Activated effector memory CD4-positive, alpha-beta T cell treated with anti-CD3 and anti-CD28 coated beads, Interleukin-2, amount 50 U/mL, for 16 hours (primary cell): ENCODE measurements at places on chromosomes 5 and 9.

GRCh38 chr5:144207875-144208444 is 37.3 kb downstream of the KCTD16 start:
- no peak for DNase-seq

DNA sequence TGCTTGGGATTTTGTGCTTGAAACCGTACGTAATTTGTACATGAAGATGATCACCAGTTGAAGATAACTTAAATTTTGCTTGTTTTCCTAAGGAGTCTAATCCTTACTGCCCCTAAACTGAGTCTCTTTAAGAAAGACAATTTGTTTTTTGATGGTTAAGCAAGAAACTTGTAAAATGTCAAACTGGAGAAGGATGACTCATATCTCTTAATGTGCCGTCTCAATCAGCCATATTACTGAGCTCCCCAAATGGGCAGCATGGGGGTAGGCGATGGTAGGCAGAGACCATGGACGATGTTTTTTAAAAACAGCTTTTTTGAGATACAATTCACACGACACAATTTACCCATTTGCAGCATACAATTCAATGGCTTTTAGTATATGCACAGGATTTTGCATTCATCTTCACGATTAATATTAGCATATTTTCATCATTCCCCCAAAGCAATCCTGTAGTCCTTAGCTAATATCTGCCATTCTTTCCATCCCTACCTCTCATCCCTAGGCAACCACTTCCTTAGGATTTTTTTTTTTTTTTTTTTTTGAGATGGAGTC is 14.3 kb downstream of the ARHGAP26 start:
- DNase-seq, result no peak

- no peak for DNase-seq
Measured at GRCh38 chr9:76886318-76886717, 19.6 kb downstream of the PRUNE2 start.

GRCh38 chr5:63916786-63917185 is 45.5 kb downstream of the HTR1A start:
- DNase-seq, result no peak

- DNase-seq, result no peak
Measured at GRCh38 chr5:72474516-72474915, 32.7 kb downstream of the ZNF366 start.

DNA sequence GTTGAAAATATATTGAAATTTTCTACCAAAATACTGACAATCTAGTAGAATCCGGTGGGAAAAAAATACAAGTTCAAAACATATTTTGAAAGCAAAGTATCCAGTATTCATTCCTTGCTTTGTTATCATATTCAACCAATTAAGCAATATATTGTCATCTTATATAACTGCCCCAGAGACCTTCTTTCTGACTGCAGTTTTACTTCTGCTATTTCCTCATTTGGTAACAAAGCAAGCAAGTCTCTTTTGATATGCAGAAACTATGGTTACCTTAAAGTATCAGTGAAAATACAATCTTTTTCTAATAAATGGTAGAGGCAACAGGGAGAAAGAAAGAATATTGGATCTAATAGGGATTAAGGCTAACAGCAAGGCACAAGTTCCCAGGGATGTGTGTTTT is 663.7 kb upstream of the MEF2C start:
- no peak for DNase-seq

DNA sequence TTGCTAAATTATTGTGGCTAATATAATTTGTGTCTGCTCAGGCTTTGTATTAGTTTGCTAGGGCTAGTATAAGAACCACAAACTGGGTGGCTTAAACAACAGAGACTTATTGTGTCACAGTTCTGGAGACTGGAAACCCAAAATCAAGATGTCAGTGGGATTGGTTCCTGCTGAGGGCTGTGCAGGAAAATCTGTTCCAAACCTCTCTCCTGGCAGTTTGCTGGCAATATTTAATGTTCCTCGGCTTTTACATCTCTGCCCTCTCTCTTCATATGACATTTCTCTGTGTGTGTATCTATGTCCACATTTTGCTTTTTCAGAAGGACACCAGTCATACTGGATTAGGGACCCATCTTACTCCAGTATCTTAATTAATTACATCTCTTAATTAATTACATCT is 498.8 kb upstream of the CD180 start:
- no peak for DNase-seq

GRCh38 chr9:105254226-105254625 is 9.8 kb downstream of the SLC44A1 start:
- no peak for DNase-seq

- no peak for DNase-seq
Measured at GRCh38 chr5:76642390-76643040, 19.3 kb upstream of the F2RL2 start.

DNA sequence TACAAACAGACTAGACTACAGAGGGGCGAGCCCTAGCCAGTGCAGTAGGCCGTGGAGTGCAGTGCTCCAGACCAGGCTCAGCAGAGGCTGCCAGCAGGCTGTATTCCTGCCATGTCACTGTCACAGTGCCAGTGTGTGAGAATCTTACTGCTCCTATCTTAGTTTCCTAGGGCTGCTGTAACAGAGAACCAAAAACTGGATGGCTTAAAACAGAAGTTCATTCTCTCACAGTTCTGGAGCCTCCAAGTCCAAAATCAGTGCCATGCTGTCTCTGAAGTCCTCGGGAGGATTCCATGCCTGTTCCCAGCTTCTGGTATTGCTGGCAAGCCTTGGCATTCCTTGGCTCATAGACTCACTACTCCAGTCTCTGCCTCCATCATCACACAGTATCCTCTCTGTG is 75.0 kb upstream of the SAP30L start:
- no peak for DNase-seq

GRCh38 chr9:116951588-116952435 is 264.7 kb downstream of the TRIM32 start:
- DNase-seq, result no peak

DNA sequence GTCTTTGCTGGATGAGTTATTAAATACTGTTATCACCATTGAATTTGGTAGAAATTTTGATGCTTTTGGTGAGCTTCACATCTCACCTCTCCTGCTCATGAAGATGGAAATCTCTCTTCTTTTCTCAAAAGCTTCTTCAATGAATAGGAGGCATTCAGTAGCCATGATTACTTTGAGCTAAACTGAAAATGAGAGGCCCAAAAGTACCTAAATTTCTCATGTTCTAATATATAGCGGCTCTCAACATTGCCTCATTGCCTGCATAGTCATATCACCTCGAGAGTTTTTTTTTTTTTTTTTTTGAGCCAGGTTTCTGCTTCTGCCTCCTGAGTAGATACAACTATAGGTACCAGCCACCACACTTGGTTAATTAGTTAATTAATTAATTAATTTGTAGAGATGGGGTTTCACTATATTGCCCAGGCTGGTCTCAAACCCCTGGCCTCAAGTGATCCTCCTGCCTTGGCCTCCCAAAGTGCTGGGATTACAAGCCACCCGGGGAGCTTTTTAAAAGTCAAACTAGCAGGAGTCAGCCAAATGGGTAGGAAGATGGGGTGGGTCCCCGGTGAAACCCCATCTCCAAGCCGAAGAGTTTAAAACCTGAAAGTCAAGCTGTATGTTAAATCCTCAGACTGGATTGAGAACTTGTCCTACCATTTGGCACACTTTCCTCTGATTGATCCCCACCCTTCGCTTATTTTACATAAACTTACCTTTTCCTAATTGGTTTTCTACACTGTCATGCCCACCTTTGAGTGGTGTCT is 169.0 kb downstream of the DOCK2 start:
- no peak for DNase-seq

DNA sequence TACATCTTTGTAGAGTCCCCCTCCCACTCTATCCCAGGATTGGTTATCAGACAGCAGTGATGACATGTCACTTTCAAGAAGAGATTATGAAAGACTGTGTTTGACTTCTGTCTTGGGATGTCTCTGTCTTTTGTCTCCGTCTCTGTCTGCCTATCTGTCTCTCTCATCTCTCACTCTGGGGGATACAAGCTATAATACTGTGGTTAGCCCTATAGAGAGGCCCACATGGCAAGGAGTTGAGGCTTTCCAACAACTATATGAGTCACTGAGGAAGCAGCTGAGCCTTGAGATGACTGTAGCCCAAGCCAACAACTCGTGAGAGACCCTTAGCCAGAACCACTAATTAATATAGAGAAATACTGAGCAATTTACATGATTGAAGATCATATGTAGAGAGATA is 284.8 kb downstream of the PDE4D start:
- no peak for DNase-seq

DNA sequence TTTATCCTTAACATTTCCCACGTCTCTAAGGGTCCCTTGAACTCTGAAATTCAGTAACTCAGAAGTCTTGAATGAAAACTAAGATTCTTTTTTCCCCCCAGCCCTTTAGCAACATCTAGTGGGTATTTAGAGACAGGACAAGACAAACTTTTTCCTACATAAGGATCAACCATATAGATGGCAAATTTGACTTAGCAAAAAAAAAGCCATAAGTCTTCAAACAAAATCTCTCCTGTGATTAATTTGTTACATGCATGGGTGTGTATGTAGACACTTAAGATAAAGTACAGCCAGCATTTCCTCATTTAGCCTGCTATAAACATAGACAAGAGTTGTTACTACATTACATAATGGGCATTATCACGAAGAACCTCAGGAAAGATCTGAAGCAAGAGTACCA is 29.1 kb upstream of the ANKRD31 start:
- no peak for DNase-seq

DNA sequence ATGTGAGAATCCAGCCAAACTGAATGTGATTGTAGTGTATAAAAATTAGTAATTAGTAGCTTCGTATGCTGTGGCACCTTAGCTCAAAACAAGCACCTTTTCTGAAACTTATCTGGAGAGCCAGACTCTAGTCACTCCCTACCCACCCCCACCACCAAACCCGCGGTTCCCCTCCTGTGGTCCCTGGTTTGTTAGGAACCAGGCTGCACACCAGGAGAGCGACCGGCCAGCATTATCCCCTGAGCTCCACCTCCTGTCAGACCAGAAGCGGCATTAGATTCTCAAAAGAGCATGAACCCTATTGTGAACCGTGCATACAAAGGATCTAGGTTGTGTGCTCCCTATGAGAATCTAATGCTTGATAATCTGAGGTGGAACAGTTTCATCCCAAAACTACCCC is 498.6 kb downstream of the CHSY3 start:
- DNase-seq, result no peak

DNA sequence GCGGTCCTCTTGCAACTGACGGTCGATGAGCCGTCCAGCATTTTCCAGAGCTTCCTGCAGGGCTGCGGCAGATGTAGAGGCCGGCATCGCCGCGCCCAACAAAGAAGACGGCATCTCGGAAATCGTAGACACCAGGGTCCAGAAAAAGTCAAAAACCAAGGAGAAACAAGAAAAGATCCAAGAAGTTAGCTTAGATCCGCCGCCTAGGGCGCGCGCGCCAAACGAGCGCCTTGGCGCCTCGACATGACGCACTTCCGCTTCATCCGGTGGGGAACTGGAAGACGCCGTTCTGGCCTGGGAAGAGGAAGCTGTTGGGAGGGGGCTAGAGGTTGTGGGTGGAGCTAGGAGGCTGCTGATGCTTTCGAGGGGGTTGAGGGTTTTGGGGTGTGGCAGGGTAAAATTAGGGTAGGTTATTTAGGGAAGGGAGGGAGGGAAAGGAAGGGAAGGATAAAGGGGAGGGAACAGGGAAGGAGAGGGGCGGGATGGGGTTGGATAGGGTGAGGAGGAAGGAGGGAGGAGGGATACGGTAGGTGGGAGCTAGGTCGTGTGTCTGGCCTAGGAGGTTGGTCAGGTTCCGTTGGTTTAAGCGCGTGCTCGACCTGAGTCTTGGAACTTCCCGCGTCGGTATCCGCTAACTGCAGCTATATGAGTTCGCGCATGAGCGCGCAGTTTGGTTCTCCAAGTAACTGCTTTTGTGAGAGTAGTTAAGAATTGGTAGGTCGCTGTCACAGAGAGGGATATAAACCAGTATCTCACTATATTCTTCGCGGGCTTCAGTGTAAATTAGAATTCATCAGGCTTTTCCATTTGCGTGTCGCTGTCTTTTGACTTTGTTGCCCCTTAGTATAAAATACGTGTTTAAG is at the start of gene NUP155:
Gene NUP155 (minus strand): TSS at position 243 of the 863 bp plus-strand sequence. CDS start 129 bp downstream, at position 114.
- DNase-seq, result peak; percentile 95

GRCh38 chr9:129776938-129777768 is 24.3 kb upstream of the PTGES start:
- peak; percentile 67 for DNase-seq

DNA sequence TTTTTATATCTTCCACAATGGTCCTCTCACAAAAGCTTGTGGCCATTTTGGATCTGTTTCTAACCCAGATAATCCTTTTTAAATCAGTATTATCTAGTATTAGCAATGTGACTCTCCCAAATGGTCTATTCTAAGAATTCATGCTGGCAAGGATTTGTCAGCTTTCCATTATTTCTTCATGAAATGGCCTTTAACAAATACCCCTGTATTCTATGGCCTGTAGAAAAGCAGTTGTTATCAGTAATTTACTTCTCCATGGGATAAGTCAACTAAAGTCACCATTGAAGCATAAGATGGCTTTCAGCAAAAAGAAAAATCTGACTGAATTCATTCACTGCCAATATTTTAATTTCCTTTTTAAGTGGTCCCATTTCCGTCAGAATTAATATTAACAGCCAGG is 346.4 kb upstream of the FAM174A start:
- DNase-seq, result no peak

GRCh38 chr5:43485406-43485805 is 1.7 kb upstream of the TMEM267 start:
- DNase-seq, result no peak

- no peak for DNase-seq
Measured at GRCh38 chr9:23769307-23769935, 56.6 kb downstream of the ELAVL2 start.

GRCh38 chr5:62143268-62144229 is 162.5 kb upstream of the KIF2A start:
- no peak for DNase-seq

- DNase-seq, result no peak
Measured at GRCh38 chr5:11619339-11620024, 284.8 kb downstream of the CTNND2 start.

- DNase-seq, result no peak
Measured at GRCh38 chr5:114391321-114391720, 29.5 kb downstream of the KCNN2 start.

GRCh38 chr5:133845271-133845670 is 123.2 kb downstream of the C5orf15 start:
- DNase-seq, result peak; percentile 45

GRCh38 chr5:101338226-101338625 is 435.1 kb upstream of the ST8SIA4 start:
- no peak for DNase-seq

- no peak for DNase-seq
Measured at GRCh38 chr5:102850503-102850902, 95.4 kb downstream of the PAM start.

DNA sequence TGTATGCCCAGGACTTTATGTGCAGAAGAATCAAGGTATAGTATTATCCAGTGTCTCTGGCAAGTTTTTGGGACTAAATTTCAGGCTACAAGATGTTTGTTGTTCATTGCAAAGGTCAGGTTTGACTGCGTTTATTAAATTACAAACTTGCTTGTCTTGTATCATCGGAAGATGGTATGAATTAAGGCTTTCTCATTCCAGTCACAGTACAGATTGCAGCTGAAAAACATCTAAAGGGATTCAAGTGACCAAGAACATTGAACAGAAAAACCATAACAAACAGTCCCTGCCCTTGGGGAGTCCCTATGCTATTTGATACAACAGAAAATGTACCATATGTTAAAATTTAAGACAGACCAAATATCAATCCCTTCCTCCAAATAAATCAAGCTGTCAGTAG is 244.7 kb upstream of the TNC start:
- no peak for DNase-seq
